ENCODE measurements at places on chromosomes 3 and 15.

DNA sequence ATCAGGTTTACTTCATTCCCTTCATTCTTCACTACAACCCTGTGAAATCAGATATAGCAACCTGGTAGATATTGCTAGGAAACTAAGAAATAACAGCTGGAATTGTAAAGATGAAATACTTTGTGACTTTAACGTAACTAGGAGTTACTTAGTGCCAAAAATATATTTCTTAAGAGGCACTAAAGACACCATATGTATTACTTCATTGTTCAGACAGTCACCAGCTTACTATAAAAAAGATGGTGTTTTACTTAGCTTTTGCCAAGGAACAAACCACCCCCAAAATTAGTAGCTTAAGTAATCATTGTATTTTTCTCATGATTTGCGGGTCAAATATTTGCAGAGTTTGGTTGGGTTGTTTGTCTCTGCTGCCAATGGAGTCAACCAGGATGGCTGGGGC lies 62.5 kb downstream of the PROS1 start:
- DNase-seq = no peak

DNA sequence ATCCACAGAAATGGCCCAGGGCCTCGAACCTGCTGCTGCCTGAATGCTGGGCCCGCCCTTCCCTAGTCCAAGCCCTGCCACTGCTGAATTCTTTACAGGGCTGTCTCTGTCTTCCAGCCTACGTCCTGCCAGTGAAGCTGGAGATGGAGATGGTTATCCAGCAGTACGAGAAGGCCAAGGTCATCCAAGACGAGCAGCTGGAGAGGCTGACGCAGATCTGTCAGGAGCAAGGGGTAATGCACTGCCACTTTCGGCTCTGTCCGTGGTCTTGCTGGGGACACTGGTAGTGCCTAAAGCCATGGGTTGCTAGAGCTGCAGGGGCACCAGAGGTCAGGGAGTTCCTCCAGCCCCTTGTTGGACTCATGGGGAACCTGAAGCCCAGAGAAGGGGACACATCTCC lies 115.7 kb downstream of the TMEM266 start:
- no peak for DNase-seq

DNA sequence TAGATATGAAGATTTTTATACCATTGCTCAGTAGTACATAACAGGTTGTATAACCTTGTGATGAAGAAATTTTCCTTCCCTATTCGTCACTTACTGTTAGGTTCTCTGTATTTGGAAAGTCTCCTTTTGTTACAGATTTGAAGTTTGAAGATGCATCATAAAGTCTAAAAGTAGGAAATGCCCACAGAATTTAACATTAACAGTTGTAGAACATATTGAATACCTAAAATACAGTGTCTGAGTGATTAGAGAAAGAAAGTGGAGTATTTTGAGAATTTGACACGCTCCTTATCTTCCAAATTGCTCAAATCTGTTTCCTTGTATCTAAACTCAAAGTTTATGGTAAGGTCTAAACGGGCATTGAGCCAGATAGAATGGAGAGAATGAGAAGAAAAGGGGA lies 111.3 kb downstream of the MBNL1 start:
- DNase-seq = no peak

DNA sequence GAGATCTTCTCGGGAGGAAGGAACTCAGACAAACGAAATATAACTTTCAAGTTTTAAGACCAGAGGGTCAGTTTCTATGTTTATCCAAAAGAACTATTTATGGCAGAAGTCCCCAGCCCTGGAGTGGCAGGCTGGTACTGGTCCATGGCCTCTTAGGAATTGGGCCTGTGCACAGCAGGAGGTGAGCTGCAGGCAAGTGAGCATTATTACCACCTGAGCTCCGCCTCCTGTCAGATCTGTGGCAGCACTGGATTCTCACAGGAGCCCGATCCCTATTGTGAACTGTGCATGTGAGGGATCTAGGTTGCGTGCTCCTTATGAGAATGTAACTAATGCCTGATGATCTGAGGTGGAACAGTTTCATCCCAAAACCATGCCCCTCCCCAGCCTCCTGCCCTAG lies 14.3 kb upstream of the HPS3 start:
- DNase-seq = no peak
